ENCODE measurements at places on chromosomes 16 and 17. TPM values are rescaled to one million over a fixed set of nuclear protein-coding genes. Genes with fewer than 3 reads are reported as not detected.

DNA sequence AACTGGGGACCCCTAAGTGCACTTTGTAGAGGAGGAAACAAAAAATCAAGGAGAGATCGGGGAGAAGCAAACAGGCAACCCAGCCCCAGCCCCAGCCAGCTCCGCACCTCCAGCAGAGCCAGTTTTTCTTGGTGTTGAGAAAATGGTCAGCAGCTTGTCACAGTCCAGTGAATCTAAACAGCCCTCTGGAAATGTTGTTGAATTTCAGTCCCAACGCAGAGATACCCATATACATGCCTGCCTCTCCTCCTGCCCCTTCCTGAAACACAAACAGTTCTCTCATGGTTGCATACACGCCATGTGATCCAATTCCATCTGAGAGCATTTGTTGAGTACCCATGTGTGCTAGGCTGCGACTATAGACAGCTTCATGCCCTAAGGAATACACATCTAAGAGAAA is 42.4 kb upstream of the LHX1 start:
- DNase-seq: no peak

- no peak for DNase-seq
Observed at GRCh38 chr16:49843758-49844157, 12.2 kb downstream of the ZNF423 start.

GRCh38 chr17:39101091-39101490 is 50.3 kb downstream of the PLXDC1 start:
- DNase-seq: no peak

The CDRT4 gene
- 3.3 TPM for total RNA-seq

DNA sequence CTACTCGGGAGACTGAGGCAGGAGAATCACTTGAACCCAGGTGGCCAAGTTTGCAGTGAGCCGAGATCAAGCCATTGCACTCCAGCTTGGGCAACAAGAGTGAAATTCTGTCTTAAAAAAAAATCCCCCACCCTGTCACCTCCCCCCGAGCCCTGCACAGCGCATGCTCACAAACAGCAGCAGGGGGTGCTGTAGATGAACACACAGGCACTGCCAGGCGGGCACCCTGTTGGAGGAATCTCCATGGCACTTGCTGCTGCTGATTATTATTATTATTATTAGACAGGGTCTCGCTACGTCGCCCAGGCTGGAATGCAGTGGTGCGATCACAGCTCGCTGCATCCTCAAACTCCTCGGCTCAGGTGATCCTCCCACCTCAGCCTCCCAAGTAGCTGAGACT is 24.6 kb downstream of the FZD2 start:
- DNase-seq: peak; percentile 39

DNA sequence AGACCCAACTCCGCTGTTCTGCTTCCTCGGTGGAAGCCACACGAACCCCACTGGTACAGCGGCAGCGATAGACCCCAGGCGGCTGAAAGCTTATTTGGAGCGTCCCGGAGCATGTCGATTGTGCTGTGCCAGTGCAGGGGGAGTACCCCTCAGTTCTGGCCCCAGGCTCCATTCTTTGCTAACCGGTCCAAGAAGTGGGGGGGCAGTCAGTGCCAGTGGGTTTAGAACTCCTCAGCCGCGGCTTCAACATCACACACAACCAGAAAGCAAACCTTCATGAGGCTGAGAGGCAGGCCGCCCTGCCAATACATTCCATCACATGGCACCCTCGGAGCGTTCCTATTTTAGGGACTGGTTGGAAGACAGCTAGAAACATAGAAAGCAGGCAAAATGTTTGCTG is 1.7 kb upstream of the MNT start:
- no peak for DNase-seq

DNA sequence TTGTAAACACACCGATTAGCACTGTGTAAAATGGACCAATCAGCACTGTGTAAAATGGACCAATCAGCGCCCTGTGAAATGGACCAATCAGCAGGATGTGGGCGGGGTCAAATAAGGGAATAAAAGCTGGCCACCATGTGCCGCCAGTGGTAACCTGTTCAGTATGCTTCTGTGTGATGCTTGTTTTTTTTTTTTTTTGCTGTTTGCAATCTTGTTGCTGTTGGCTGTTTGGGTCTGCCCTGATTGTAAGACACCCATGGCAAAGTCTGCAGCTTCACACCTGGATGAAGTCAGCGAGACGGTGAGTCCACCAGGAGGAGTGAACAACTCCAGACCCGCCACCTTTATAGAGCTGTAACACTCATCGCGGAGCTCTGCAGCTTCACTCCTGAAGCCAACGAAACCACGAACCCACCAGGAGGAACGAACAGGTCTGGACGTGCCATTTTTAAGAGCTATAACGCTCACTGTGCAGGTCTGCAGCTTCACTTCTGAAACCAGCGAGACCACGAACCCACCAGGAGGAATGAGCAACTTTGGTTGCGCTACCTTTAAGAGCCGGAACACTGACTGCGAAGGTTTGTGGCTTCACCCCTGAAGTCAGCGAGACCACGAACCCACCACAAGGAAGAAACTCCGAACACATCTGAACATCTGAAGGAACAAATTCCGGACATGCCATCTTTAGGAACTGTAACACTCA is 85.0 kb upstream of the MED9 start:
- no peak for DNase-seq

The STH gene
- not detected for total RNA-seq

DNA sequence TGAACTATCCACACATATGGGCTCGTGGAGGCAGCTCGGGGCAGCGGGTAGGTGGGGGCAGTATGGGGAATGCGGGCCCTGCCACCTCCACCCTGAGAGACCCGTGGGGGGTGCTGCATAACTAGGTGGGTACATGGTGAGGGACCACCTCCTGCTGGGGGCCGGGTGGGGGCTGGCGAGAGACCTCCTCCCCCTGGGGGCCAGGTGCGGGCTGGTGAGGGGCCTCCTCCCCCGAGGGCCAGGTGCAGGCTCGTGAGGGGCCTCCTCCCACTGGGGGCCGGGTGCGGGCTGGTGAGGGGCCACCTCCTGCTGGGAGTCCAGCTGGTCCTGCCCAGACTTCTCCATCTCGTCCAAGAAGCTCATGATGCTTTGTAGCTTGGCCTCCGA is 25.4 kb downstream of the CEP131 start:
- no peak for DNase-seq

The RNF227 gene
- total RNA-seq: 0.55 TPM

DNA sequence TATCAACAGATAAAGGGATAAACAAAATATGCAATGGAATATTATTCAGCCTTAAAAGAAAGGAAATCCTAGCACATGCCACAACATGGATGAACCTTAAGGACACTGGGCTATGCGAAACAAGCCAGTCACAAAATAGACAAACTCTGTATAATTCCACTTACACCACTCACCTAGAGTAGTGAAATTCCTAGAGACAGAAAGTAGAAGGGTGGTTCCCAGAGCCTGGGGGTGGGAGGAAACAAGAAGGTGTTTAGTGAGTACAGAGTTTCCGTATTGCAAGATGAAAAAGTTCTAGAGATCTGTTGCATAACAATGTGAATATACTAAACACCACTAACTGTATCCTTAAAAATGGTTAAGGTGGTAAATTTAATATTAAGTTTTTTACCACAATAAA is 10.0 kb downstream of the SPOP start:
- DNase-seq: no peak

The DYNLL2 gene
- 19.3 TPM for total RNA-seq

The ALOX15B gene
- total RNA-seq: 0.22 TPM

- no peak for DNase-seq
Observed at GRCh38 chr17:80624864-80625263, 80.2 kb downstream of the RPTOR start.

DNA sequence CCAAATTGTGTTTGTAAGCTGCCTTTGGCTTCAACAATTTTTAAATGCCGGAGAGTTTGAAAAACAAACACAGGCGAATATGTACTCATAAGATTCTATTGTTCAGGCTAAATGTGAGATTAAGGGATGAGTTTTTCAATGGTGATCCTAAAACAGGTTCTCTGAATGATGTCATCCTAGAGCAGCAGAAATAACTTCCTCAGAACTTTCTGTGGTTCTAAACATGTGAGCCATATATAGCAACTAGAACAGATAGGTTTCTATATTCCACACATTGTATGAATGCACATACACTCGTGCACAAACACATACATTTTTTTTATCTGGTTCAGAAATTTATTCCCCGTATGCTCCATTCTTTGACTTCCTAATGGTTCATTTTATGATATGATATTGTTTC is 1352.2 kb downstream of the CDH8 start:
- DNase-seq: no peak

DNA sequence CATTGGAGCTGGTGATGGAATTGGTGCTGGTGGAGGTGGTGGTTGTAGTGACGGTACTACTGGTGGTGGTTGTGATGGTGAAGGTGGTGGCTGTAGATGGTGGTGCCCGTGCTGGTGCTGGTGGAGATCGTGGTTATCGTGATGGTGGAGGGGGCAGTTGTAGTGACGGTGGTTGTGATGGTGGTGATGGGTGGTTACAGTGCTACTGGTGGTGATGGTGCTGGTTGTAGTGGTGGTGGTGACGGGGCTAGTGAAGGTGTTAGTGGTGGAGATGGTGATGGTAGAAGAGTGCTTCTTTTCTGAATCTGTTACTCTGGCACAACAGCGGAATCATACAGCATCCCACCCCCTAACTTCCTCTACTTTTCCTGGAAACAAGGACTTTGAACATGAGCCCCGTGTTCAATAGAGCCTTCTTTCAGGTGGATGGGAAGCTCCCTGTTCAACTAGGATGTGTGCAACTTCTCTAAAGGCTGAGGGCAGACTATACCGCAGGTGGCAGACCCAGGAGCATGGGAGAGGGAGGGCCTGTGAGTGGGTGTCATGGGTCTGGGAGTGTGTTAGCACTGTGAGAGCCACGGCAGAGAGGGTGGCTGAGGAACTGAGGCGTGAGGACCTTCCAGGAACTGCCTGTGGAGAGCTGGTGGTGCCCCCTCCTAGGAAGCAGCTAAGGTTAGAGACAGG is 8.2 kb downstream of the TBX21 start:
- no peak for DNase-seq

The EVI2B gene
- 4.3 TPM for total RNA-seq

The KRT33A gene
- not detected for total RNA-seq

GRCh38 chr17:45650561-45650960 is 133.6 kb upstream of the CRHR1 start:
- DNase-seq: no peak

DNA sequence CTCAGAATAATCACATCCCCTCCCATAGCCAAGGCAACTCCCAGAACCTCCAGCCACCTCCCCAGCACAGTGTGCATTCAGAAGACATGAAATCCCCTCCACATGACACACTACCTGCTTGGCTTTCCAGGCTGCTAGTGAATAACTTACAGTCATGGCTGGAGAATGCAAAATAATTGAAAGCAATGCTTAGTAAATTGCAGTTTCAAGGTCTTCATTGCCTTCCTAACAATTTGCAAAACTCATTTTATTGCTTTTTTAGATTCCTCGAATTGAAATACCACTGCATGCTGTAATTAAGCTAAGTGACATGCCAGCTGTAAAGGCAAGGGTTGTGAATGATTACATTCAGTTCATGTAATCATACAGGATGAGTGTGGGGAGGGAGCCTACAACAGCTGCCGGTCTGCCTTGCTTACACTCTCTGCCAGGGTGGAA is 29.0 kb upstream of the HOXB13 start:
- no peak for DNase-seq

DNA sequence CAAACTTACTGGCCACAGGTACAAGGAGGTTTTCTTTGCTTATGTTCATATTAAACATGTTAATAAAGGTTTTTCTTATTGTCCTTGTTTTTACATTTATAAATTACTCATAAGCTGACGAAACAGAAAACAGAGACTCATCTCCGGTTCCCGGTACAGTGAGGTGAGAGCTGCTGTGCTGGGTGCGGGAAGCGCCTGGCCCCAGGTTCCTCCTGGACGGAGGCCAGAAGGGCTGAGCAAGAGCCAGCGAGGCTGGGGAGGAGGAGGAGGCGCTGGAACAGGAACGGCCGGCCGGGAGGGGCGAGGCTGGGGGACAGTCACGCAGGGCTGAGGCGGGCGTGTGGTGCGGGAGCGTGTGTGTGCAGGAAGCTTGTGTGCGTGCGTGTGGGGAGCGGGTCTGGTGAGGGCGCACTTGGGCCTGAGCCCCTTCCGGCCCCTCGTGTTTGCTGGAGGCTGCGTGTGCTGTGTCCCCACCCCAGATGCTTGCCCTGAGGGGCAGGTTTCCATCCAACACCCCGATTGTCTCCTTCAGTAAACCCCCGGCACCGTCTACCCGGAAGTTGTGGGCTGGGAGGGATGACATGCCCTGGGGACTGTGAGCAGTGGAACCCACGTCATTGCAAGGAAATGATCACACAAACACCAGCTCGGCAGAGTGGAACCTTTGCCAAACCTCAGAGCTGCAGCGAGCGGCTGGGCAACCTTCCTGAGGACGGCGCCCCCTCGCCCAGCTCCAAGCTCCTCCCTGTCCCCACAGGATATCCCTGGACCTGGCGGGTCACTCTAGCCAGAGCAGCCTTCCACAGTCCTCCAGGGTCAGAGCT is 19.5 kb downstream of the CD7 start:
- DNase-seq: peak; percentile 88

GRCh38 chr16:50260206-50261159 is 5.9 kb upstream of the ADCY7 start:
- no peak for DNase-seq

GRCh38 chr16:68387301-68387700 is 61.0 kb downstream of the SMPD3 start:
- peak; percentile 85 for DNase-seq

The CLDN6 gene
- not detected for total RNA-seq

DNA sequence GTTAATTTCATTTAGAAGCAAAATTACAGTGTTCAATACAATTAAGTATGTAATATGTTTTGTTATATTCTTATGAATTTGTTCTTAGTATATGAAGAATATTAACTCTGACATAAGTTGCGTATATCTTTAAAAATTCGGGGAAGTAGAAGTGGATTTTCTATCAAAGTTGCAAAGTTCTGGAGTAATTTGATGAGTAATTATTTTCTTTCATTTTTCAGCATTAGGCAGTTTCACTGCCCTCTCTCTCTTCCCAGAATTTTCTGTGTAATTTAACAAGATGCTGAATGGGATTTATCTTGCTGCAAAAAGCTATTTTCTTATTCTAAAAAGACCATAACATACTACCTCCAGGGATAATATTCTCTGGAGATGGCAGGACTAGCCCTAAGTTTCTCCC is 8.9 kb upstream of the CCL18 start:
- no peak for DNase-seq

The KIF2B gene
- total RNA-seq: not detected

GRCh38 chr16:89922477-89922883 is 662 bp upstream of the TUBB3 start:
- DNase-seq: peak; percentile 74

The ALDH3A1 gene
- total RNA-seq: 1.2 TPM

DNA sequence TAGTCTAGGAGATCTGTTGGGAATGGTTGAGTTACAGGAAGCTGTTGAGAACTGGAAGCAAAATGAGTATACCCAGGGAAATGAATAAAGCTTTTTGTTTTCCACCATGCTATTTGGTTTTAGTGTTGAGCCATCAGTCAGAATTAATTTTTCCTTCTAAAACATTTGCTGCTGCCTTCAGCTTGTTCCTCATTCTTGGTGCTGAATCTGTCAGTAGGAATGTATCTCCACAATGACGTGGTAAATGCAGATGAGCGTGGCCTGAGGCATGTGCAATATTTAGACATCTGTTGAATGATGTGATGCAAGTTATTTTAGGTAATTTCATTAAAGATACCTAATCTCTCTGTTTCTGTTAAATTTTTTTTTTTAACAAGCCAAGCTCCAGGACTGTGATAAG is 10.9 kb downstream of the HAPSTR1 start:
- DNase-seq: no peak

The CHAD gene
- total RNA-seq: 1.1 TPM

The CDH3 gene
- total RNA-seq: not detected

Measured in right lobe of liver (tissue), 6 donors.